ENCODE measurements at places on chromosomes 4 and X.

DNA sequence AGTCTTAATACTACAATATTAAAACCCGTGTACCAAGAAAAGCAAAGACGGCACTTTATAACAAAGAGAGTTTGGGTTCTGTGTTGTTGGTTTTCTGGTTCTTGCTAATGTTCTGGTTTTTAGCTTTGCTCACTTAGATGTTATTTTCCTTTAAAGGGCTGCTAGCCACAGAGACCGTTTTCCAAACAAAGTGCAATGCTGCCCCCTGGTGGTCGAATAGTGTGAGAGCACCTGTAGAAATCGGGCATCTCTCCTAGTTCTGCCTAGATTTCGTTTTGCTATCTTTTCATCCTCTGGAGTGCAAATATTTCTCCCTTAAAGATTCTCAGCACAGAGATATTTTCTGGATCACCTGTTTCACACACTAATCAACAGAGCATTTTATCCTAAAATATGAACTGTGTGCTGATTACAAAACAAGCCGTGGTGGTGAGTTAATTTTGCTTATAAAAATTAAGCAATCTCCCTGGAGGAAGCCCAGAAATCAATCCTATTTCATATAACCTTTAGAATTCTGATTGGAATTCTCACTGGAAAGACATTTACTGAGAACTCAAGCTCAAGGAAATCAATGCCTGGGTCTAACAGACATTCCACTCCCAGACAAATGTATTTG lies 334.5 kb upstream of the NOCT start:
- no peaks in the 10 kb centered on the region for H3K36me3 ChIP-seq
- H3K4me3 ChIP-seq: no peak overlapping the region
- peaks cover 12% of the 10 kb centered on the region for H3K27me3 ChIP-seq
- H3K27ac ChIP-seq: peak overlapping the region; percentile 30
- DNase-seq: peak; percentile 38
- H3K4me1 ChIP-seq: no peaks in the 10 kb centered on the region

GRCh38 chrX:6169407-6169806 lies 59.3 kb downstream of the NLGN4X start:
- H3K27ac ChIP-seq: no peak overlapping the region
- no peak for DNase-seq
- no peaks in the 10 kb centered on the region for H3K36me3 ChIP-seq
- H3K27me3 ChIP-seq: no peaks in the 10 kb centered on the region
- no peak overlapping the region for H3K4me3 ChIP-seq
- H3K4me1 ChIP-seq: no peaks in the 10 kb centered on the region

DNA sequence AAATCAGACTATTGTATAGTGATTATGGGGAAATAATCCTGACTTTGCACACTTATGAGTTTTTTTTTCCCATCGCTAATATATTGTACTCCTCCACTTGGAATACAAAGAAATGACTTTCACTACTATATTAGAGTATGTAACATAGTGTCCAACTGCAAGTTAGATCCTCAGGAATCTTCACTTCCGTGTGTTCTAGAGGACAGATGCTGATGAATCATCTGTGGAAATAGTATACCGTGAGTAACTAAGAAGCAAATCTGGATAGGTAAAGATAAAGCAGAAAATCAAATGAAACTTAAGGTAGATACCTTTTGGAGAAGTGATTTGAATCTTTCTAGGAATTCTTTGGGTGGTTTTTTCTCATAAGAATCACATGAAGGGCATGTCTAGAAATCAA lies 8.3 kb downstream of the IL21 start:
- H3K36me3 ChIP-seq: no peaks in the 10 kb centered on the region
- no peak for DNase-seq
- H3K4me1 ChIP-seq: no peaks in the 10 kb centered on the region
- no peaks in the 10 kb centered on the region for H3K27me3 ChIP-seq
- no peak overlapping the region for H3K4me3 ChIP-seq
- H3K27ac ChIP-seq: no peak overlapping the region

- H3K4me1 ChIP-seq: no peaks in the 10 kb centered on the region
- peaks cover 5% of the 10 kb centered on the region for H3K36me3 ChIP-seq
- DNase-seq: no peak
- H3K4me3 ChIP-seq: no peak overlapping the region
- no peaks in the 10 kb centered on the region for H3K27me3 ChIP-seq
- H3K27ac ChIP-seq: no peak overlapping the region
Measured at GRCh38 chrX:131746491-131746968, 202.7 kb downstream of the OR13H1 start.

DNA sequence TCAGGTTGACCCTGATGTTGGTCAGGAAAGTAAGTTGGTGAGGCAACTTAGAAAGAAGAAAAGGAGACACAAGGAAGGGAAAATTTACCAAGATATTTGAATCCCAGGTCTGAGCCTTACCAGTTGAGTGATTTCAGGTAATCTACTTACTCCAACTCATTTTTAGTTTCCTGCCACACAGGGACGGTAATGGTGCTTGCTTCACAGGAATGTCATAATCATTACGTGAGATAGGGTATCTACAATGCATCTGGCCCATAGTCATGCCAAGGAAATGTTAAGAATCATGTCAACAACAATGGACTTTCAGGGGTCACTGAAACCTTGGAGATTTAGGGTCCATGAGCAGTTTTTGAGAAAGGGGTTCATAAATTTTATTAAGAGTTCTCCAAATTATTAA lies 195.4 kb upstream of the HHIP start:
- no peak overlapping the region for H3K27ac ChIP-seq
- no peaks in the 10 kb centered on the region for H3K27me3 ChIP-seq
- no peak overlapping the region for H3K4me3 ChIP-seq
- H3K4me1 ChIP-seq: no peaks in the 10 kb centered on the region

DNA sequence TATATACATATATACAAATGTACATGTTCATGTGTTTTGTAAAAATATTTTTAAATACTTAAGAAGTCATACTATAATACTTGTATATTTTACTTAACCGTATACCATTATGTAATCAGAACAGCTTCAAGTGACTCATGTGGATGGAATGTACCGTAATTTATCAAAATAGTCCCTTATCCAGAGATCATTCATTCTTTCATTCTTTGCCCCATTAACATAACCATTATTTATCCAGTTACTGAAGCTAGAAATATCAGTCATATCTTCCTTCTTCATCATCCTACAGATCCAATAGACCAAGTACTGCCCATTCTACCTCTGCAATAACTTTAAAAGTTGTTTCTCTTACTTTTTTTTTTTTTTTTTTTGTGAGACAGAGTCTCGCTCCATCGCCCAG lies 164.2 kb downstream of the MAB21L2 start:
- no peaks in the 10 kb centered on the region for H3K4me1 ChIP-seq
- no peaks in the 10 kb centered on the region for H3K27me3 ChIP-seq
- no peak overlapping the region for H3K27ac ChIP-seq
- peaks cover 26% of the 10 kb centered on the region for H3K36me3 ChIP-seq

DNA sequence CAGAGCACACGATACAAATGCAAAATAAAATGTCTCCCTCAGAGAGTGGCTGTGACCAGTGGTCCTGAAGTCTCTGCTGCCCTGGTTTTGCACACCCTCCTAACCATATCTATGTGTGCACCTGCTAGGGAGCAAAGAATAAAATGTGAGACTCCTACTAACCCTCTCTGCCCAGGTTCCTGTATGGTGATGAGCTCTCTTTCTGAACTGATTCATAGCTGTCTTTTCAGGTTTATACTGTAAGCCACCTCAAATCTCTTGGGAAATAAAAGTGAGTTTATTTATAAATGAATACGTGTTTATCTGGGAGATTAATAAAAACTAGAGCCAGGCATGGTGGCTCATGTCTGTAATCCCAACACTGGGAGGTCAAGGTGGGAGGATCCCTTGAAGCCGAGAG lies 126.0 kb upstream of the RBPJ start:
- no peak overlapping the region for H3K27ac ChIP-seq
- H3K4me1 ChIP-seq: peaks cover 10% of the 10 kb centered on the region
- no peaks in the 10 kb centered on the region for H3K36me3 ChIP-seq
- DNase-seq: no peak

DNA sequence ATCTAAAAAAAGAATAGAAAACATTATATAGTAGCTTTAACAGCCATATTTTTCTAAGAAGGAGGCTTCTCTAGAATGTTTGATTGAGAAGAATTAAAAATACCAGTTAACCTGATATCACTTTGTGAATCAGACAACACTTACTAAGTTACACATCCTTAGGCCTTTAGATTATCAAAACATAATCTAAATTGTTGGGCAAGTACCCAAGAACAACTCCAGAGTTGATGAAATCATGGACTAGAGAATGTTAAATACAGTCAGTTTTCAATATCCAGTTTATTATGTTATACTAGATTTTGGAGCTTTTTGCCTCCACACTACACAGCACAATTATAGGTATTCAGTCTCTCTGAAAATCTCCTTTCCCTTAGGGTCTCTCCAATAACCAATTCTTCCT lies 39.6 kb downstream of the ARL13A start:
- no peak overlapping the region for H3K4me3 ChIP-seq
- DNase-seq: no peak
- H3K4me1 ChIP-seq: no peaks in the 10 kb centered on the region
- H3K27ac ChIP-seq: no peak overlapping the region
- peaks cover 46% of the 10 kb centered on the region for H3K36me3 ChIP-seq
- no peaks in the 10 kb centered on the region for H3K27me3 ChIP-seq

DNA sequence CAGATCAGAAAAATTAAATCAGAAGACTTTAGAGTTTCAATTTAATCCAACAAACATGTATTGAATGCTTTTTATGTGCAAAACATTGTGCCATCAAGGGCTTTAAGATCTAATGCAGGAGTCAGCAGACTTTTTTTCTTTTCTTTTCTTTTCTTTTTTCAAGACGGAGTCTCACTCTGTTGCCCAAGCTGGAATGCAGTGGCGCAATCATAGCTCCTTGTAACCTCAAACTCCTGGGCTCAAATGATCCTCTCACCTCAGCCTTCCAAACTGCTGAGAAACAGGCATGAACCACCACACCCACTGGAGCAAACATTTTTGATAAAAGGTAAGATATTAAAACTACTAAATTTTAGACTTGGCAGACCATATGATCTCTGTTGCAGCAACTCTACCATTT lies 24.6 kb upstream of the LRBA start:
- no peak for DNase-seq
- no peaks in the 10 kb centered on the region for H3K4me1 ChIP-seq
- no peak overlapping the region for H3K4me3 ChIP-seq
- H3K27me3 ChIP-seq: no peaks in the 10 kb centered on the region

GRCh38 chr4:87388901-87389300 lies 2.1 kb downstream of the HSD17B11 start:
- DNase-seq: no peak
- no peaks in the 10 kb centered on the region for H3K27me3 ChIP-seq
- peaks cover 22% of the 10 kb centered on the region for H3K36me3 ChIP-seq
- peak overlapping the region; percentile 97 for H3K4me3 ChIP-seq
- no peak overlapping the region for H3K27ac ChIP-seq

DNA sequence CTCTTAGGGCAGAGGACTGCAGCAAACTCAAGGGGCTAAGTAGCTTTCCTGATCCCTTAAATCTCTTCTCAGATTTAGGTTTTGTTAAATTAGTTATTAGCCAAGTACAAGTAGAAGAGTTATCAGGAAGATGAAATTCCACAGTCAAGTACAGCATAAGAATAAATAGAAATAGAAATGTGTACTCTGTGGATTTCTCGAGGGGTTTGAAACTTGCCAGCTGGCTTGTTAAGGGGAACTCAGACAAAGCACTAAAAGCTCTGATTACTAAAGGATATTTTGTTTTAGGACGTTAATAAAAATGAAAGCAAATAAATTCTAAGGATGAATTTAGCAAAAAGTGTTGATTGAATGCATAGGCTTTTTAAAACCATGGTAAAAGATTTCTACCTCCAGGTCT lies 654.6 kb downstream of the RAPGEF2 start:
- H3K36me3 ChIP-seq: no peaks in the 10 kb centered on the region
- no peak overlapping the region for H3K27ac ChIP-seq
- H3K4me3 ChIP-seq: no peak overlapping the region
- no peak for DNase-seq
- H3K27me3 ChIP-seq: no peaks in the 10 kb centered on the region

- no peak overlapping the region for H3K27ac ChIP-seq
- no peak overlapping the region for H3K4me3 ChIP-seq
- DNase-seq: no peak
- peaks cover 3% of the 10 kb centered on the region for H3K4me1 ChIP-seq
- H3K36me3 ChIP-seq: peaks cover 24% of the 10 kb centered on the region
Measured at GRCh38 chrX:51860679-51861078, 32.7 kb upstream of the MAGED1 start.

DNA sequence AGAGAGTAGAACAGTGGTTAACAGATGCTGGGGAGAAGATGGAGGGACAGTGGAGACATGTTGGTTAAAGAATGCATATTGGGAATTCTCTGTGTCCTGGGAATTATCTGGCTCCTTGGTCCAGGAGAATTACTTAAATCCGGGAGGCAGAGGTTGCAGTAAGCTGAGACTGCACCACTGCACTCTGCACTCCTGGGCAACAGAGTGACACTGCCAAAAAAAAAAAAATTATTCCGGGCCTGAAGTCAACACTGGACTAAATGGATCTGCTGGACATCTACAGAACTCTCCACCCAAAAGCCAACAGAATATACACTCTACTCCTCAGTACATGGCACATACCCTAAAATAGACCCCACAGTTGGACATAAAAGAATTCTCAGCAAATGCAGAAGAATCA lies 400.0 kb upstream of the CXorf51B start:
- no peaks in the 10 kb centered on the region for H3K36me3 ChIP-seq
- H3K27ac ChIP-seq: no peak overlapping the region
- DNase-seq: no peak
- no peaks in the 10 kb centered on the region for H3K4me1 ChIP-seq
- no peak overlapping the region for H3K4me3 ChIP-seq

DNA sequence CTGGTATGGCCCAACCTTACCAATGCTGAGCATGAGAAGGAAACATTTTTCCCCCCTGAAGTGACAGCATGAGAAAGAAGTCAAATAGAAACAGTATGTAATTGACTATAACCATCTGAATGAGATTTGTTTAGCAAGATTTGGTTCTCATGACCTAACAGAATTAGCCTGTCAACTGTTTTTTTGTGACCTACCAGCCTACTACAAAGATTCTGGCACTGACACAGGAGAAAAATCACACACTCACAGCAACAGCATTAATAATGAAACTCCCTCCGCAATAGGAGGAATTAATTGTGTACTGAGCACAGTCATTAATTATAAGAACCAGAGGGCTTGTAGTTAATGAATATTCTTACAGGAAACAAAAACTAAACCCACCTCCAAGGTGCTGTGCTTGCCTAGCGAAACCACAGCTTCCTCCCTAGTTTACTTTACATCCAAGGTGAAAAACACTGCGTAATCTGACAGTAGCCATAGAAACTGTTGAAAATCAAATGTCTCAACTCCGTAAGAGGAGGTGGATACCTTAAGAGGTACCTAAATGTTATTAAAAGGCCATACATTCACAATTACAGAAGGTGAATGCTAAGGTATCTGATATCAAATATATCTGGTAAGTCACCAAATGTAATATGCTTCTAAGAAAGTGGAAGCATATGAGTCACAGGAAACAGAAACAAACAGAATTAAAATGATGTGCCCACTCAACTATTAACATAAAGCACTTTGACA lies 34.9 kb downstream of the MMRN1 start:
- H3K36me3 ChIP-seq: no peaks in the 10 kb centered on the region
- no peak overlapping the region for H3K27ac ChIP-seq
- H3K27me3 ChIP-seq: peaks cover 12% of the 10 kb centered on the region
- no peak overlapping the region for H3K4me3 ChIP-seq
- H3K4me1 ChIP-seq: peaks cover 6% of the 10 kb centered on the region
